ENCODE measurements at places on chromosomes 2 and 18.

- no peak for DNase-seq
These were observed 1603.6 kb upstream of the NXPH2 start for GRCh38 chr2:140383781-140384180.

DNA sequence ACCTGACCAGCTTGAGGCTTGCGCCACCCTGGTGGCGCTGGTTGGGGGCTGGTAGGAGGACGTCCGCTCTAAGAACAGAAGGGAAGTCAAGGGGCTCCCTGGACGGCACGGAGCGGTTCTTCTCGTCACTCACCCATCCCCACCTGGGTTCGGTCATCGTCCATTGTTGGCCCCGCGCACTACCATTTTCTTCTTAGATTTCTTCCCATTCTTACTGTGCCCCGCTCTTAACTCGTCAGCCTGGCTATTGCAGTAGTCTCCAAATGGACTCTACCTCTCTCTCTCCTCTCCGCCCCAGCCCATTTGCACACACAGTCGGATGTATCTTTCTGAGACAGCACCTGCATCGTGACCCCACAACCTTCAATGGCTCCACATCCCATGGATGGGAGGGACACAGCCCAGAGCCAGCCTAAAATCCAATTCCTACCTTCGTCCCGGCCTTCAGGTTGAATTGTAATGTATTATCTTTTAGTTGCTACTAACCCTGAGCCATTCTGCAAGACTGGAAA, 814 bp upstream of the RAB1A start:
- DNase-seq = no peak

- DNase-seq = no peak
These were observed 21.7 kb downstream of the TET3 start for GRCh38 chr2:74006459-74006858.

- DNase-seq = no peak
These were observed 4.6 kb downstream of the ATG16L1 start for GRCh38 chr2:233256048-233256447.

DNA sequence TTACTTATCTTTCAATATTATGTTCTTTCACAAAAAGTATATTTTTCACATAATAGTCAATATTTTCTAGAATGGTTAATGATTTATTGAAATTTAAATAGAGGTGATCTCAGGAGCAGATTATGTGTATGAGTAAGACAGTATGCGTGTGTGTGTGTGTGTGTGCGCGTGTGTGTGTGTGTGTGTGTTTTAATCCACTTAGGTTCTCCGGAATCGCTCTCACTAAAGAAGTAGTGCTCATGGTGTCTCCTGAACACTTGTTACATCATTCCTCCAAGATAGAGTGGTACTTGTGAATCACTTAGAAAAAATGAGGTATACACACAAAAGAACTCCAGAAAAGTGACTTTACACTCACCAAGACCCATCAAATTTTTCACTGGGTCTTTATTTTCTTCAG, 91.0 kb upstream of the KCNH7 start:
- no peak for DNase-seq

Measured in NCI-H2107 (cell line).